ENCODE measurements at places on chromosomes 7 and 10.

- no peak for DNase-seq
Measured at GRCh38 chr7:81430150-81430549, 339.7 kb downstream of the HGF start.

DNA sequence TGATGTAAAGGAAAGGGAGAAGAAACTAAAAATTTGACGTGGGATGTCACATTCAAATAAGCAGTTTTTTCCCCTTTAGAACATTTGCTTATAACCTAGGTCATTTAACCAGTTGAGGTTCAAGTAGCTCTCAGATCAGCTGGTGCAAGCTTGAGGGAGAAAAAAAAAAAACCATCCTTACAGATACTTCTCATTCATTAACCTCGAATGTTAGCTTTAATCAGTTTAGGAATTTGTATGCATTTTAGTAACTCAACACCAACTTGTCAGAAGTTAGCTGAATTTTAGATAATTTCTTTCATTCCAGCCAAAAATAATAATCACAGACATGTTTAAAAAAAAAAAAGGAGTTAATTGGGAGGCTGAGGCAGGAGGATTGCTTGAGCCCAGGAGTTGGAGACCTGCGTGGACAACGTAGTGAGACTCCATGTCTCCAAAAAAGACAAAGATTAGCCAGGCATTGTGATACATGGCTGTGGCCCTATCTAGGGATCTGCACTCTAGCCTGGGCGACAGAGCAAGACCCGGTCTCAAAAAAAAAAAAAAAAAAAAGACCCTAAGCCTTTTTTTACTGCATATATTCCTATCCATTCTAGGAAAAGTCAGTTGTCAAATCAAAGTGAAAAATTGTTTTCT lies 46.2 kb downstream of the BMPR1A start:
- DNase-seq = no peak

- no peak for DNase-seq
Measured at GRCh38 chr7:3710122-3710521, 409.1 kb downstream of the SDK1 start.

DNA sequence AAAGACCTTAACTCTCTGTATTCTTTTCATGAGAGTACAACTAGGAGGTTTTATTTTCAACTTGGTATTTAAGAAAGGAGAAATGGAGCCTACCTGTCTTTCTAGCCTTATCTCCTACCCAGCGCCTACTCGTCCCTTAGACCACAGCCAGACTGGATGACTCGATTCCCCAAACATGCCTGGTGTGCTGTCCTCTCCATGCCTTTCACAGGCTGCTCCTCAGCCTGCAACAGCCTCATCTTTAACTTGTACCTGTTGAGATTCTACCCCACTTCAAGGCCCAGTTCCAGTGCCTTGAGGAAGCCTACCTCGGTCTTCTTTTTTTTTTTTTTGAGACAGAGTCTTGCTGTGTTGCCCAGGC lies 29.4 kb downstream of the CPA1 start:
- DNase-seq = no peak

- DNase-seq = no peak
Measured at GRCh38 chr10:85548034-85548433, 818.6 kb downstream of the GRID1 start.

Measured in inflammatory macrophage treated with lipopolysaccharide for 1 hour (primary cell).